ENCODE measurements at places on chromosomes 7 and 10.

GRCh38 chr10:78405231-78405630, 371.6 kb downstream of the RPS24 start:
- DNase-seq: no peak

DNA sequence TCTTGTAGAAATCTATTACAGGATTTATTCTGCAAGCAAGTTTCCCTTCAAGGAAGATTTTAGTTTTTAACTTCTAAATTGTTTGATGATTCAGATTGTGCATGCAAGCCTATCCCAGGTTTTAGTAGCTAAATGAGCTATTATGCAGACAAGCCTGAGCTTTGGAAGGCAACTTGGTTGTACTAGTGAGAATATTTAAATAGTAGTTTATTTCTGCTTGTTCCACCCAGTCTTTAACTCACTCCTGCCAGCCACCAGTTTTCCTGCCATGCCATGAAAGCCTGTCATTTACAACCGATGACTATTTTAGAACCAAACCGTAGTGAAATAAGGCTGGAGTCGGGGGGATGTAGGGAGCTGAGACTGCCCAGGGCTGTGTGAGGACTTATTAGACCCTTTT, 324.6 kb upstream of the FZD1 start:
- no peak for DNase-seq

DNA sequence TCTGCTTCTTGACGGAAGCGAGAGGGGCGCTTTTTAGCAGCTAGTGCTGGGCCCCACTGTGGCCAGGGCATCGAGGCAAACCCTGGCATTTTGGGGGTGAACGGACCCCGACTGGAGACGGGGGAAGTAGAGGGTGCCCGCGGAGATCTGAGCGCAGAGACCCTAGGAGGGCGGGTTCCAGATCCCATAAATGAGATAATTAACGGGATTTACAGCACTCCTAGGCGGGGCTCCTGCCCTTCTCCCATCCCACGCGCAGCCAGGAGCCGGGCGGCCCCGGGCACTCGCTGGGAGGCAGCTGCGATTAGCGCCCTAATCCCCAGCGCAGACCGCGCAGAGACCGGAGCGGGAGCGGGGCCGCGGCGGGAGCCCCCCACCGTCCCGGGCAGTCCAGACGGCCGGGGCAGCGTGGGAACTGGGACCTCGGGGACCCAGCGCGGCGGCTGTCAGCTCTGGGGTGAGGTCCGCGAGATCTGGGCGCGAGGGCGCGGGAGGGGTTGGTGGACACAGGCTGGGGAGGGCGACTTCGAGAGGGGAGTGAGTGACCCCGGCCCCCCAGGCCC, 735 bp downstream of the JCAD start:
- no peak for DNase-seq

DNA sequence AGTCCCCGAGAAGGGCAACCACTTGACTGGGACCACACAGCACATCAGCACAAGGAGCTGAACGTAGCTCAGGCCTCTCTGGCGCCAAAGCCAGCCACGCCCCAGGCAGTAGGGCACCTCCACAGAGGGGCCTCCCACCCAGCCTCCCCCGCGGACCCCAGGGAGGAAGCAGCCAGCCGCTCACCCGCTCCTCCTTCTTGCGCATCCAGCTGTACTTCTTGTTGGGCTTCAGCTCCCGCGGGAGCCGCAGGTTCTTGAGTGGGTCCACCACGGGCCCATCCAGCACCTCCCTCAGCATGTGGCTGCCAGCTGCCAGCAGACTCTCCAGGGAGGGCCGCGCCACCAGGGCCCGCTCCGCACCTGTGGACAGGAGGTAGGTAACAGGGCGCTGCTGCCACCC, 61.2 kb downstream of the TNRC18 start:
- no peak for DNase-seq

DNA sequence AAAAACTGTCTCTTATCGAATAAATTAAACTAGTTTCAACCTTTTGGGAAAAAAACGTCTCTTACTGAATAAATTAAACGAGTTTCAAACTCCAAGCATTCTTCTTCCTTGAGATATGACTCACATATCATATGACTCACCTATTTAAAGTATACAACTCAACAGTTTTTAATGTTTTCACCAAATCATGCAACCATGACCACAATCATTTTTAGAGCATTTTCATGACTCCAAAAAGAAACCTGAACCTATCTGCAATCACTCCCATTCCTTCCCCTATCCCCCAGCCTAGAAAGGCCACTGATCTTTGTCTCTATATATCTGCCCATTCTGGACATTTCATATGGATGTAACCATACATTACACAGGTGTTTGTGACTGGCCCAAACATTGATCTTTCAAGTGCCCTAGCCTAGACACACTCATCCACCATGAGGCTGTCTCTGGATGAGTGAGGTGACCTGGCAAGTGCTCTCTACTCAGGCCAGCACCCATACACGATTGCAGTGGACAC, 115.3 kb downstream of the PIP4K2A start:
- DNase-seq: peak; percentile 53

Data from CD4-positive, alpha-beta T cell treated with Interleukin-2 at 100 ng/mL for 4 hours (primary cell).